ENCODE measurements at places on chromosomes 2 and 18.
A peak's percentile ranks its signal among the peaks of the same experiment; 100 is the strongest.

GRCh38 chr2:202378662-202379358, 2.7 kb downstream of the BMPR2 start:
- DNase-seq, result no peak

DNA sequence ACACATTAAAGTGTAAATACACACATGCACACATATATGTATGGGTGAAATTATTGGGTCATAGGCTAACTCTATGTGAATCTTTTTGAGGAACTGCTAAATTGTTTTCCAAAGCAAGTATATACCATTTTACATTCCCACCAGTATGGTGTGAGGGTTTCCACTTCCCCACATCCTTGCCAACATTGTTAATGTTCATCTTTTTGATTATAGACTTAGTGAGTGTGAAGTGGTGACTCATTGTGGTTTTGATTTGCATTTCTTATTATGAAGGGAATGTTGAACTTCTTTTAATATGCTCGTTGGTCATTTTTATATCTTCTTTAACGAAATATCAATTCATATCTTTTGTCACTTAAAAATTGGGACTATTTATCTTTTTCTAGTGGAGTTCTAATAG, 181.8 kb upstream of the GCFC2 start:
- no peak for DNase-seq

DNA sequence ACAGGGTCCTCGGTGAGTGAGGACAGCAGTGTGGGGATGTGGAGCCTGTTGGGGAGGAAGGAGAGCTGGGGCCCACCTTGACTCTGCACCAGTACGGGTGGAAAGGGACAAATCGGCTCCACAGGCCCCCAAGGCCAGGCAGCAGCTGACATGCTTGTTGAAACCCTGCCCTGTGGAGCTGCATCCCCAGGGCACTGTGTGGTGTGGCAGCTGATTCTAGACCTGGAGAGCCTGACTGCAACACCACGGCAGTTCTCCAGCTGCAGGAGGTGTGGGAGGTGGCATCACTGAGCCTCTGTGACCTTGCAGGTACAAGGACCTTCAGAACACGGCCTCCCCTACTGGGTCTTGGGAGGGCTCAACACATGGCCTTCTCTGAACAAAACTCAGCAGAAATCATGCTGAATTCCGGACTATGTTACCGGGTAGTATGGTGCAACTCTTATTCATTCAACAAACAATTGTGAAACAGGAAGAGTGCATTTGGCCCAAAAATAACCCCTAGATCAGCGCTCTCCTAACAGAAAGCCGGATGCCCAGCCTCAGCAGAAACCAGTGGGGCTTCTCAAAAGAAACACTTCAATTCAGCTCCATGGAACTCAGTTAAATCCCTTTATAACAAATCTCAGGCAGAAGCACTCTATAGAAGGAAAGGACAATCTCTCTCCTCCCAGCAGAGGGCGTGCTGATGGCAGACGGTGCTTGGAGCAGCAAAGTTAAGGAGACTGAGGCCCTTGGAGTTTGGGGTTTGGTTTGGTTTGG, 104.4 kb upstream of the SALL3 start:
- peak; percentile 35 for DNase-seq

DNA sequence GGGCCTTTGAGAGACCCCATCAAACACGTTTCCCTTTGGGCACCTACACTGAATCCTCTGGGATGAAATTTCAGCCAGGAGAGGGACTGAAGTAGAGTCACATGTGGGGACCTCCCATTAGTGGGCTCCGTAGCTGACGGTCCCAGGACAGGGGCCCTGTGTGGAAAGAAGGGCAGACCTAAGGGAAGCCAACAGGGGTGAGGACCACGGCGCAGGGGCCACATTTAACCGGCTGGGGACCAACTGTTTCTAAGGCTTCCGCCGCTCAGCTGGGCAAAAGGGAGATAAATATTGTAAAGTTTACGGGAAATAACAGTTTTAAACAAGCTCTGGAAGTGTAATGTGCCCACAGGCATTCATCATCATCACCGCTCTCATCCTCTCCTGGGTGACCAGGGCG, 42.7 kb downstream of the RRM2 start:
- DNase-seq, result no peak

GRCh38 chr2:65067806-65068553, 11.8 kb downstream of the CEP68 start:
- DNase-seq, result no peak

- no peak for DNase-seq
These were observed 76.0 kb downstream of the CBLN2 start for GRCh38 chr18:72468021-72468710.

GRCh38 chr2:195471163-195471562, 185.9 kb upstream of the SLC39A10 start:
- no peak for DNase-seq

DNA sequence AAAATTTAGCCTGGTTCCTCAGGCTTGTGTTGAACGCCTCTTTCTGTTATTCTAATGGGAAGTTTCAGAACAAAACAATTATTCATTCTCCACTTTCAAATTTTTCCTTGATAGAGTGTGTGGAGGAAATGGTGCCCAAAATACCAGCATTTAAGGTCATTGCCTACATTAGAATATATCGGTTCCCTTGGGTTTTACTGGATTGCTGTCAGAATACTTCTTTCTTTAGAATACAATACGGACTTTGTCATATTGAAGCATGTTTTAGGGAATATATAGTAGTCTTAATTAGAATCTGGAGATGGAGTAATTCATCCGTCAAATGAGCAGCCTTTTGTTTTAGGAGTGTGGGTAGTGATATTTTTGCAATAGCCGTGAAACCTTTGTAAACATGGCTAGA, 13.3 kb downstream of the LIMS1 start:
- DNase-seq, result no peak

GRCh38 chr18:29004921-29005320, 828.0 kb upstream of the CDH2 start:
- DNase-seq, result no peak

- DNase-seq, result no peak
These were observed 118.2 kb upstream of the COPS8 start for GRCh38 chr2:236967499-236967783.

GRCh38 chr2:2926858-2927175, 450.8 kb downstream of the EIPR1 start:
- DNase-seq, result no peak

DNA sequence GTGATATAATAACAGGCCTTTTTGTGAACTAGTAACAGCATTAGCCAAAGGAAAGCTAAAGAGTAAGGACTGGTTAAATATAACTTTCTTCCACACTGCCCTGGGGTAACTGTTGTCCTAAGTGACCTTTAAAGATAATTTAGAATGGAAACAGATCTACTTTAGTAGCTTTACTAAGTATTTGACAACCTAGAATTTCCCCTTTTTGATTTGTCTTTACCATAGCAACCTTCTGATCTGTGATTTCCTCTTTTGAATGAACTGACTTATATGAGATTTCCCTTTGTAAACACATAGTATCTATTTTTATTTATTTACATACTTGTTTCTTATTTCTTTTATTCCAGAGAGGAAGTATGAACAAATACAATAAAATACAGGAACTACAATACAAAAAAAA, 10.5 kb upstream of the KLF7 start:
- no peak for DNase-seq

DNA sequence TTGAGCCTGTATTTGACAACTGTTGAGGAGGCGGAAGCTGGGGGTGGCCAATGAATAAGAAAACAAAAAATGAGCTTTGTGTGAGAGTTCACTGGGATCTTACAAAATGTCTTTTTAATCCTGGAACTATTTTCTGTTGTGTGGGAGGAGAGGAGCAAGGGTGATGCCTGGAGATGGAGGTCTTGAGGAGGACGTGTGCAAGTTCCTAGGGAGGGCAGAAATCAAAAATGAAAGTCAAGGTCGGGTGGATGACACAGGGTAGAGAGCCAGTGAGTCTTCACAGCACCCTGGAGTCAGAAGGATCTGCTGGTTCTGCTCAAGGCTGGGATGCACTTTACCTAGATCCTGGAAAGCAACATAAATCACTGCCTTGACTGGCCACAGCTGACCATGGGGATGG, 180.3 kb upstream of the PKDCC start:
- no peak for DNase-seq

GRCh38 chr18:25935356-25935755, 155.1 kb downstream of the SS18 start:
- no peak for DNase-seq

- no peak for DNase-seq
These were observed 47.5 kb downstream of the PTPN2 start for GRCh38 chr18:12836551-12836950.

GRCh38 chr18:12516049-12516630, 108.4 kb downstream of the PRELID3A start:
- DNase-seq, result no peak

- DNase-seq, result no peak
These were observed 170.5 kb upstream of the NETO1 start for GRCh38 chr18:73038336-73038735.

GRCh38 chr2:219997341-219997851, 370.0 kb downstream of the SLC4A3 start:
- DNase-seq, result no peak

DNA sequence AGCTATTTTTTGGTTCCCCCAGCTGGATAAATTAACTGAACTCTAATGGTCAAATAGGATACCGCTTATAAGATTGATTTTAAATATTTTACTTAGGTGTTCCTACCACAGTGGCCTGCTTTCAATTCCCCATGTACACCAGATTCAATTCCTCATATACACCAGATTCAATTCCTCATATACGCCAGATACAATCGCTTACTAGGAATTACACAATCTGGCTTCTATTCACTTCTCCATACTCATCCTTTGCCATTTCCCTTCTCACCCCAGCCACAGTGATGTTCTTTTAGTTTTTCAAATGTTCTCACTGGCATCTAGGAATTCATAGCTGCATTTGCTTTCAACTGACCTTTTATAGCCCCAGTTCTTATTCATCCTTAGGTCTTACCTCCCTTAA, 66.5 kb downstream of the SLC40A1 start:
- DNase-seq, result no peak

Measured in CD4-positive, alpha-beta T cell treated with Interferon alpha-2 for 1 hour (primary cell).